Cardiac fibroblast (primary cell): ENCODE measurements at places on chromosomes 11 and 22.

- DNase-seq: no peak
These were observed 12.1 kb downstream of the DENND5A start for GRCh38 chr11:9253086-9253485.

- DNase-seq: no peak
These were observed 21.6 kb downstream of the OR8G5 start for GRCh38 chr11:124277804-124278203.

- DNase-seq: no peak
These were observed 5.1 kb downstream of the SYT12 start for GRCh38 chr11:67027943-67028542.

- no peak for DNase-seq
These were observed 4.6 kb upstream of the MICAL3 start for GRCh38 chr22:18028817-18029527.

DNA sequence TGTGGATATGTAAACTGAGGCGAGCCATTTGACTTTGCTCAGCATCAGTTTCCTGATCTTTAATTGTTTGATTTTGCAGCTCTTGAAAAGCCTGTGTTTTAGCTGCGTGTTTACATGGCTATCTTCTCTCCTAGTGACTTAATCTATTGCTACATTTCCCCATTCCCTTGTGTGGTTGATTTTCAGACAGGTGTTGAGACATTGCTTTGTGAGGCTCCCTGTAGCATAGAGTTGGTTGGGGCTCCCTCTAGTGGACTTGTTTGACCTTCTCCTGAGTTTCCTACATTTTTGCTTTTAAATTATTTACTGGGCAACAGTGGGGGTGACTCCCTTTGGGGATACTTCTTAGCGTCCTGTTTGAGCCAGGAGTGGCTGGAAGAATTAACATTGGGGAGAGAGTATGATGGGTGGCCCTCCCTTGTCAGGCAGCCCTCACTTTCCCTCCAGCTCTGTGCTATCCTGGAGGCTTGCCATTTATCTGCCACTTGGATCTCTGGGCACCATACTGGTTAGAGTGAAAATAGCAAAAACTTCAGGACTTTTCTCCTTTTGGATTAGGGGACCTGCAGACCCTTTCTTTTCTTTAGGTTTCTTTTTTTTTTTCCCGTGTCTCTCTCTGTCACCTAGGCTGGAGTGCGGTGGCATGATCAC is 9.2 kb upstream of the CBL start:
- DNase-seq: peak; percentile 94

- DNase-seq: no peak
These were observed 726.1 kb upstream of the CCDC90B start for GRCh38 chr11:84012171-84012826.

DNA sequence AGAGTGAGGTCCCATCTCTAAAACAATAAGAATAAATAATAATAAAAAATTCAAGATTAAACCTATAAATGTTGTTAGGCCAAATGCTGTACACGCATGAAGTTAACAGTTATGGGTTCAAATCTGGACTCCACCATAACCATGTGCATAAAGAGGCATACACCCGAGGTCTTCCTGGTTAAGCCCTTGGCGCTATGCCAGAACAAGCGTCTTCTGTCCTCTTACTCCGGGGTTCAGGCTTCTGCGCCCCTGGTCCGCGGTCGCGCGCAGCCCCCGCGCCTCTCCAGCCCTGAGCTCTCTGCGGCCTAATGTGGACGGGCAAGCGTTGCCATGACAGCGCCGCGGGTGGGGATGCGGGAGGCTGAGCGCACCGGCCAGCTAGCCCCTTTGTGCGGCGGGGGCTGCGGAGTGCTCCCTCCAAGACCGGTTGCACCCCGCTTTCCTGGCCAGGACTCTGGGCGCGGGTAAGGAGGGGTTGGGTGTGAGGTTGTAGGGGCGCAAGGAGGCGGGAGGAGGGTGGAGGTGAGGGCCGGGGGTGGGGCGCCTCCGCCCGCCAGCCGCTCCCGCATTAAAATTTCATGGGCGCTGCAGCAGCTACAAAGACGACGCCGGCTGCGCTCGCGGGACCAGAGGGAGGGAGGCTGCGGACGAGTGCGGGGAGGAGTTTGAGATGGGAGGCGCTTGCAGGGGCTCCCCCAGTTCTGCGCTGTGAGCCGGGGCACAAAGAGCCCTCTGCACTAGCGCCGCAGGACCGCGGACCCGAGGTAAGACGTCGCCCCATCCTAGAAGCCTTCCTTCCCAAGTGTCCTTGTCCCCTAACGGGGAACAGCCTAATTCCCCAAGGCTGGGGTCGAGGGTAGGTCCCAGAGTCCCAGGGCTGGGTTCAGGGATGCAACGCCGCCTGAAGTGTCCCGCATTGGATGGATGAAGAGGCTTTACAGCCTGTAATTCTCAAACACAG is at the start of gene MIAT:
TSS of gene MIAT (plus strand) at position 698 of the 961 bp plus-strand sequence.
- no peak for DNase-seq

DNA sequence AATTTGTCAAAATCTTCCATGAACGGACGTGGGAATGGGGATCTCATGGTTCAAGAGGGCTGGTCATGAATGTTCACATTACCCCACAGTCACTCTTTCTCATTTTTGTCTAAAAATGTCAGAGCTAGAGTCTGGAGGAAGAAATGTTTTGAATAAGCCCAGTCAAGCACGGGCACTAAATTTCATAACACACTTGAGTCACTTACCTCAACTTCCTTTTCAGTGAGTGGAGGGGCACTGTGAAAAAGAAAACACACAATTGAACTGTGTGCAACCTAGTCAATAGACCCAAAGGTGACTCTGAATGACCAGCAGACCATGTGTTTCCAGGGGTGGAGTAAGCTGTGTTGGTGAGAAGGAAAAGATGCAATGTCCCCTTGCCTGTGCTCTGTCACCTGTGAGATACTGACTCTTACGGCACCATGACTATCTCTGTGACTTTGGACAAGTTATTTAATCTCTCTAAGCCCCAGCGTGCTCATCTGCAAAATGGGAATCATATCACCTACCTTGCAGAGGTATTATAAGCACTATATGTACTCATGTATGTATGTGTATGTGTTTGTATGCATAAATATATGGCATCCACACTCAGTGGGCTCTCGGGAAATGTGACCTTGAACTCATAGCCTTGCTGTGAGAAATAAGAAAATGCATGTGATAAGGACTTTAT is 38.2 kb upstream of the LYVE1 start:
- DNase-seq: peak; percentile 86

DNA sequence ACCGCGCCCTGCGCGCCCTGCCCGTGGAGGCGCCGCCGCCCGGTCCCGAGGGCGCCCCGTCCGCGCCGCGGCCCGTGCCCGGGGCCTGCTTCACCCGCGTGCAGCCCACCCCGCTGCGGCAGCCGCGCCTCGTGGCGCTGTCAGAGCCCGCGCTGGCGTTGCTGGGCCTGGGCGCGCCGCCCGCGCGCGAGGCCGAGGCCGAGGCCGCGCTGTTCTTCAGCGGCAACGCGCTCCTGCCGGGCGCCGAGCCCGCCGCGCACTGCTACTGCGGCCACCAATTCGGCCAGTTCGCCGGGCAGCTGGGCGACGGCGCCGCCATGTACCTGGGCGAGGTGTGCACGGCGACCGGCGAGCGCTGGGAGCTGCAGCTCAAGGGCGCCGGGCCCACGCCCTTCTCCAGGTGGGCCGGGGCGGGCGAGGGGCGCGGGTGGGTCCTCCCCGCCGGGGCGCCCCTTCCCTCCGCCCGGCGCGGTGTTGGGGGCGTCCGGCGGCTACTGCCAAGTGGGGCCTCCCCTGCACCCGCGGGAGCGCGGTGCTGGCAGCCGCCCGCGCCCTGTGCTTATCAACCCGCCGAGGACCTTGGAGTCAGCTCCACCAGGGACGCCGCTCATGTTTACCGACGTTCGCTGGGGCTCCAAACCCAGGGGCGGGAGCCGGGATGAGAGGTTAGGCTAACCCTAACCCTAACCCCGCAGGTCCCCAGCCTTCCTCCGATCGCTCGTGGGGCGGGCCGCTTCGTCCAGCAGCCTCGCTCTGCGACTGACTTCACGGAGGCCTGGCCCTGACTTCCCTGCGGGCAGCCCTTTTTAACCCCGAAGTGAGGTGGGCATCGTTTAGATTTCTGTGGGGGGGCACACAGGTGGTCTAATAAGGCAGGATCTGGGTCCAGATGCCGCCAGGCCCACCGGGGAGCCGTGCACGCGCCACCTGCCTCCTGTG is 649 bp downstream of the SELENOO start:
- no peak for DNase-seq

- DNase-seq: no peak
These were observed 229.6 kb downstream of the SWAP70 start for GRCh38 chr11:9893474-9893873.

GRCh38 chr11:8100605-8101004 is 19.6 kb downstream of the TUB start:
- no peak for DNase-seq

- DNase-seq: no peak
These were observed 32.3 kb downstream of the ELF5 start for GRCh38 chr11:34481307-34481706.

DNA sequence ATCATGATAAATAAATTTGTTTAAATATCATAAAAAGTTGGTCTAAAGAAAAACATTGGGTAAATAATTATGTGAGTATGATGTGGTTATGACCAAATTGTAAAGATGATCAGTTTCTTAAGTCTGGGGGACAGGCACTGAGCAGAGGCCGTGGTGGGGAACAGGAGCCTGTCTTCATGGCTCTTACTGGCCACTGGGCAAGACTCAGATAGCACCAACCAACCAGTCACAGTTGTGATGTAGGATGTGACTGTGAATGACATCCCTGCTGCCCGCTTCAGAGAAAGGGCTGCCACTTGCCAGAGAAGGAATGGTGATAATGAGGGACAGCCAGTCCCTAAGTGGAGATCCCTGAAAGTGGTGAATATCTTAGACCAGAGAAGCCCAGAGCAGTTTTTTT is 7.0 kb downstream of the PTPRJ start:
- DNase-seq: no peak

DNA sequence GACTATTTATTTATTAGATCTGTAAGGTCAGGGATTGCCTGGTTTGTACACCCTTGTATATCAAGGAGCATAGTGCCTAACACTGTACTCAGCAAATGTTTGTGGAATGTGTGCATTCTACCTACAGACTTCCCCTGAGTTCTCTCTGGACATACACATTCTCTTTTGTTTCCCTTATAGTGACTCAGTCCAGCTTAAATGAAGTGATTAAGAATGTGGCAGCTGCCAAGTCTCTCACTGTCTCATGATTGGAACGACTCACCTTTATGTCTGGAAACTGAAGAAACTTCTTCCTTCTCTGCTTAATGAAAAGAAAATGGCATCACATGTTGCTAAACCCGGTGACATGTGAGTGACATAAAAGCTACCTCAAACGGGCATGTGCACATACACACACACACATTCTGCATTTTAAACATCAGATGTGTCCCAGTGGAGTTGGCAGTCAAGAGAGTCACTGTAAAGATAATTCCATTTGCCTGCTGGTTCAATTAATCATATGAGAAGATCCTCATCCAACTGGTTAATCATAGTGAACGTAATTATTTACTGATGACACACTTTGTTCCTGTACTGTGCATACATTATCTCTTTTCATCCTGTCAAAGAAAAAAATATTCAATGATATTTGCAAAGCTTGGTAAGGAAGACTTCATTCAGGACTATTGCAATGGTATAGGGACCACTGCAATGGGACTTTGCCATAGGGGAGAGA is 42.8 kb downstream of the GLYAT start:
- DNase-seq: no peak

DNA sequence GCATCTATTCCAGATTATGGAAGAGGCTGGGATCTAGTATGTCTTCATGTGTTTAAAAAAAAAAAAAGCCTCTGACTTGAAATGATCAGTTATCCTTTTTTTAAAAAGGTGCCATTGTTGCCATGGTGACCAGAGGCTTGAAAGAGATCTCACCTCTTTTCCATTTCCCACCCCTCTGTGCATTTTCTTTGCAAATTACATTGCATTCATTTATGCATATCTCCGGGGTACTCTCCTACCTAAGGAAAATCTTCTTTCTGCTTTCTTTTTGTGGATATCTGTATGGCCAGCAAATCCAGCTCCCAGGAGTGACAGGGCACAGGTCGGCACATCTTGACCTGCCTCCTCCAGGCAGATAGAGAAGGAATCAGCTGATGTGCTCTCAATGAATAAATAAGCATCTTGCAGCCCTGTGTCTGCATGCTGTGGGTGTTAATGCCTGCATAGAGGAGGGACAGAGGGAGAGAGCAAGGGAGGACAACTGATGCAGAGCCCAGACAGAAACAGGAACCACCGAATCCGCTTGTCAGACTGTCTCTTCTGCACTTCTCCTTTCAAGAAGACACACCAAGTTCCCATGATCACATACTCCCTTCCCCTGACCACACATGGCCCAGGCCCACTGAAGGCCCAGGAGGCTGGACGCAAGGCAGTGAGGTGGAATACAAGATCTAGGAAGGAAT is 50.9 kb downstream of the CWC15 start:
- no peak for DNase-seq

DNA sequence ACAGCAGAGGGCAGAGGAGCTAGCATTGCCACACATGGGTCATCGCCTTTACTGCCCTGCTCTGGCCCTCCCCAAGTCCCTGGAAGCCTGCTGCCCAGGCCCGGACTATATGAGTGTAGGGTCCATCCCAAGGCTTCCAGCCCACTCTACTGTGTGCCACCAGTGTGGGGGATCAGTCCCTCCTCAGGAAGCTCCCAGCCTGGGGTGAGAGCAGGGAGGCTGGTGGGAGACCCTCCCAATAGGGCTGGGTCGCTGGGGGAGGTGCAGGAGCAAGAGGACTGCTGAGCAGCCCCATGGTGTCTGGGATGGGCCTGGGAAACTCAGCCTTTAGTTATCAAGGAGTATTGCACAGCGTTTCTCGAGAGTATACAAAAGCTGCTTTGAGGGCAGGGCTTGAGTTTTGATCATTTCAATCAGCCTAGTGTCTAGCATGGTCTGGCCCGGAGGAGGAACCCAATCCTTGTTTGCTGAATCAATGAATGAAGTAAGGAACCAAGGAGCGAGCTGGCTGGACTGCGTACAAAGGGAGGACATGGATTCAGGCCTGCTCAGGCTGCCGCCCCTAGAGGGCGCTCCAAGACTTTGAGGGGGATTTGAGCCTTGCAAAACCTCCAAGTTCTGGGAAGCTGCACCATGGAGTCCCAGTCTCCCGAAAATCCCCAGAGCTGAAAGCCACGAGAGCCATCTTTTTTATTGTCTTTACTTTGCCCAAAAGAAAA is 89.0 kb upstream of the PARVA start:
- DNase-seq: peak; percentile 96

DNA sequence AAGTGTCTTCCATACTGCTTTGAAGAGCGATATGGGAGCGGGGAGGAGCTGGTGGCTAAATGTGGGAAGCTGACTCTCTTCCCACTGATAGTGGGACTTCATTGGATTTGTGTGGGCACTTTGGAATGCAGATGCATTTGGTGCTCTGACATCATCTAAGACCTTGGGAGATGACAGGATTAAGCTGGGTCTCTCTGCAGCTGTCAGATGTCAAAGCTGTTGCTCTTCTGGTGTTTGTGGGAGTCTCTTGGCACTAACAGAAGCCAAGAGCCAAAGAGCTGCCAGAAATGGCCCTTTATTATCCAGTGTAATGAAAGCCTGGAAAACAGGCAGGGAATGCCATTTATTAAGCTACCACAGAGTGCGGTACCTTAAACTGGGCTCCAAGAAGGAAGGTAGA is 20.6 kb downstream of the GRAMD1B start:
- DNase-seq: peak; percentile 86

- DNase-seq: no peak
These were observed 2.1 kb downstream of the TRIM29 start for GRCh38 chr11:120135838-120136237.

GRCh38 chr11:79414644-79415317 is 26.0 kb downstream of the TENM4 start:
- DNase-seq: peak; percentile 75
